Prostate gland (tissue), 2 donors: ENCODE measurements at places on chromosomes 4 and X. TPM values are rescaled to one million over a fixed set of nuclear protein-coding genes. Genes with fewer than 3 reads are reported as not detected.

DNA sequence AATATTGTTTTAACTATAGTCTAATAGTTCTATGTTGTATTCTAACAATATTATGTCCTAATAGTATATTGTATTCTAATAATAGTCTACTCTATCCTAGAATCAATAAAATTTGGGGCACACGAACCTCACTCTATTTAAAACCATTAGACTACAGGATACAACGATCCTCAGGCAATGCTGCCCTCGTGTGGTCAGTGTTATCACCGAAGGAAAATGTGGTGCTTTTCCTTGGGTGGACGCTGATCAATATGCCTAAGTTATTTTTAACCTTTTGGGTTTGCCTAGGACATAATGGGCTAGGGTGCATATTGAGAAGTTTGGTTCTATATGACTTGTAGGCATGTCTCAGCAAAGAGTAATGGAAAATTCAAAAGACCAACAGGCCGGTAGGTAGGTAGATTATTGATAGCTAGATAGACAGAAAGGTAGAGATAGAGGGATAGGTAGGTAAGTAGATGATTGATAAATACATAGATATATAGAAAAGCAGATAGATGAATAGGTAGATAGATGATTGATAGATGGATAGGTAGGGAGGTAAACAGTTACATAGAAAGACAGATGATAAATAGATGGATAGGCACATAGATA, 75.1 kb downstream of the PRKX start:
- peak; percentile 6 for DNase-seq

DNA sequence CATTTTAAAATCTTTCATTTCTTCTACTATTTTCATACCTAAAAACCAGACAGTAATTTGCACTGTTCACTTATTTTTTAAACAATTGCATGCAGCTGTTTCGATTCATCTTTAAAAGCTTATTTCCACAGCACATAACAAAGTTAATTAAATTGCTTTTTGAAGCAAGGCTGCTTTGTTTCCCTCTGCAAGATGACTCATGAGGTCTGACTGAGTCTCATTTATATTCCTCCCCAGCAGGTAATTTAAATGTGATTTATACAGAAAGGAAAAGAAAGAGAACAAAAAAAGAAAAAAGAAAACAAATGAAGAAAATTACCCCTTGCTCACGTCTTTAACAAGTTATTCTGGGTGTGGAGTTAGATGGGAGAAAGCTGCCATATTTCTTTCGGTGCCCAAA, 22.8 kb downstream of the VMA21 start:
- no peak for DNase-seq

- DNase-seq = no peak
These were observed 75.6 kb downstream of the CPE start for GRCh38 chr4:165454426-165454825.

The KLHL4 gene
- total RNA-seq = 0.23 TPM

The NMU gene
- total RNA-seq = 2.5 TPM

DNA sequence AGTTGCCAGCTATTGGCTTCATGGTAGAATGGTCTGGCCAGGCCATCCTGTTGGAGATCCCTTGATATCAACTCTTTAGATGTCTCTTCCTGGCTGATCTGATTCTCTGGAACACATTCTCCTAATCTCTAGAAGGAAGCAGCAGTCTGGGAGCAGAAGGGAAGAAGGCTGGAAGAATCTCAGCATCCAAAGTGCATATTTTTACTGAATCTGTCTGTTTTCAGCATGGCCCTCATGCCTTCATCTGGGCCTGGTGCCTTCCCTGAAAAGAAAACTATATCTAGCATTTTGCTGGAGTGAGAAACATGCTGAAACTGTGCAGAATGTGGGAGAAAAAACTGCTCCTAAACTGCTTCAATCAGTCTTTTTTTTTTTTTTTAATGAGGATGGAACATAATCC, 148.7 kb downstream of the REPS2 start:
- no peak for DNase-seq

GRCh38 chr4:74039315-74039763, 850 bp upstream of the CXCL3 start:
- no peak for DNase-seq

DNA sequence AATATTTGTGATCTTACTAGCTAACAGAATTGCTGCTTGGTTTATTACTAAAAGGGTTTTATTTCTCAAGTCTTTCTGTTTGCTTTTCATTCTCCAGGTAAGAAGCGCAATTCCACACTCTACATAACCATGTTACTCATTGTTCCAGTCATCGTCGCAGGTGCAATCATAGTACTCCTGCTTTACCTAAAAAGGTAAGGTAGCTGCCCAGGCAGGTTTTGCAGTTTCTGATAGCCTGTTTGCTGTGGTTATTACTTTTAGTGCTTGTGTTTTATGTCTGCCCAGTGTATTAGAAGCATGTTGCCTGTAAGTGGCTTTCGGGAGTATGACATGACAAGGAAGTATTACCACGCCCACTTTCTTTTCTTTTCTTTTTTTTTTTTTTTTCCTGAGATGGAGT, 46.4 kb downstream of the IL13RA1 start:
- peak; percentile 59 for DNase-seq

DNA sequence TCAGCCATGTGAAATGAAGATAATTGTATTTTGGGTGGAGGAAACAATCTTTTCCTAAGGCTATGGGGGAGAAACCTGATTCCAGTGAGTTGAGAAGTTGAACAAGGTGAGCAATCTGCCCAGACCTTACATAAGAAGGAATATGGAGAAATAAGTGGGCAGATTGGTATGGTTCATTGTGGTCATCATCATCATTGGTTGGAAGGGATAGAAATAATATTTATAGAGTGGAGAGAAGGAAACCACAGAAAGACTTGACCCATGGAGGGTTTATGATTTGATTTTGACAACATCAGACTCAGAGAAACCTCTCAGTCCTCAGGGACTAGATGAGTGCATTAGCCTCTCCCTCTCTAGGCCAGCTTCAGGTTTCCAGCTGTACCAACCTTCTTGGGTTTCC, 177.9 kb upstream of the NEIL3 start:
- DNase-seq = no peak

DNA sequence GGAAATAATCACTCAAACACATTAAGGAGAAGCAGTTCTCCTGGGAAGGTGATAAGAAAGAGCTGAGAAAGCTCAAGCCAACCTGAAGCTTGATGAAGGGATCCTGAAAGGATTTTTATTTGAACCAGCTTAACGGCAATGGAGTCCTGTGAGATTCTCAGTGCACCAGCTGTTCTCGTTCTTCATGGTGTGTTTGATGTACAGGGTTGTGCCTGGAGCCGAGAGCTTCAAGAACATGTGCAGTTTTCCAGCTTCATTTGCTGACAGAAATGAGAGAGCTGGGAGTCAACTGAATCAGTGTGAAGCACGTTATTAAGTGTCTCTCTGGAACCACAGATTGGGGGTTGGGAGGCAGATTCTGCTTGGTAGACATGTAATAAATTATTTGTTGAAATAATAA, 115.7 kb downstream of the ANKRD50 start:
- no peak for DNase-seq

DNA sequence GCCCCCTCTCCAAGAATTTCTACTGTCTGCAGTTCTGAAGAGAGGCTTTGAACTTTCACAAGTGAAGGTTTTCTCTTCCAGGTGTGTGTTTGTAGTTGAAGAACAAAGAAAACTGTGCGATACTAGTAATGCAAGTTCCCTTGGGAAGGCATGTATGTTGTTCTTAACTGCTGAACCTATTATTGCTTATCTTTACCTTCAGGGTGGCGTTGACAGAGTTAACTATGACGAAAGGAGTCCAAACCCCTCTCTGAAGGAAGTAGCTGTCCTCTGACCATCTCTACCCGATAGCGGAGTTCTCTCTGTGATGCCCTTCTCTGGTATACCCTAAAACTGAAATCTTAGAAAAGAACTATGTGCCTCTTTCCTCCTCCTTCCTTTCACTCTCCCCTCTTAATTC, 79.9 kb downstream of the TSPAN7 start:
- DNase-seq = no peak

DNA sequence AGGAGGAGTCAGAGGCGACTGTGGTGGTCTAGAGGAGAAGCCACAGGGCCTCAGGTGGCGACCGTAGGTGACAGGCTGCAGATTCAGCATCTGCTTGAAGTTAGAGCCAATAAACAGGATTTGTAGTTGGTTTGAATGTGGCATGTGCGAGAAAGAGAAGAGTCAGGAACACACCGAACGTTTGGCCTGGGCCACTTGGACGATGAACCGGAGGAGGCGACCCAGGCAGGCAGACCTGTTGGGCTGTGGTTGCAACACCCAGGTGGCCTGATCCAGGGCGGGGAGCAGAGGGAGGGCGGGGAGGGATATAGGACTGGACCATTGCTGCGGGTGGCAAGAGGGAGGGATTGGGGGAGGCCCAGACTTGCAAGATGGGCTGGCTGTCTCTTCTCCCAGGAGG, 10.0 kb upstream of the PSAPL1 start:
- no peak for DNase-seq

DNA sequence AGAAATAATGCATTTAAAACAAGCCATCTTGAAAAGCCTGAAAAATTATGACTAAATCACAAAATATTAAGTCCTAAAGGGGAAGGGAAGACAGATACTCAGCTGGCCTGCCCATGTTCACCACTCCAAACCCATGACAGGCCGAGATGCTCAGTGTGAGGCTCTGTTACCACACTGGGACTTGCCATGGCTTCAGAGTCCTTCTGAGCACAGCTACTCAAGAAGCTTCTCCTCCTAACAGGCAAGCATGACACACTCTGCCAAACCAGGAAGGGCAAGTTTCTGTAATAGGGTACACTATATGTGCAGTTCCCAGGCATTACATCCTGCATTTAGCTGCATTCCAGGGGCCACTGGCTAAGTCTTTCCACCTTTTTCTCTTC, 34.0 kb upstream of the CYBB start:
- no peak for DNase-seq

DNA sequence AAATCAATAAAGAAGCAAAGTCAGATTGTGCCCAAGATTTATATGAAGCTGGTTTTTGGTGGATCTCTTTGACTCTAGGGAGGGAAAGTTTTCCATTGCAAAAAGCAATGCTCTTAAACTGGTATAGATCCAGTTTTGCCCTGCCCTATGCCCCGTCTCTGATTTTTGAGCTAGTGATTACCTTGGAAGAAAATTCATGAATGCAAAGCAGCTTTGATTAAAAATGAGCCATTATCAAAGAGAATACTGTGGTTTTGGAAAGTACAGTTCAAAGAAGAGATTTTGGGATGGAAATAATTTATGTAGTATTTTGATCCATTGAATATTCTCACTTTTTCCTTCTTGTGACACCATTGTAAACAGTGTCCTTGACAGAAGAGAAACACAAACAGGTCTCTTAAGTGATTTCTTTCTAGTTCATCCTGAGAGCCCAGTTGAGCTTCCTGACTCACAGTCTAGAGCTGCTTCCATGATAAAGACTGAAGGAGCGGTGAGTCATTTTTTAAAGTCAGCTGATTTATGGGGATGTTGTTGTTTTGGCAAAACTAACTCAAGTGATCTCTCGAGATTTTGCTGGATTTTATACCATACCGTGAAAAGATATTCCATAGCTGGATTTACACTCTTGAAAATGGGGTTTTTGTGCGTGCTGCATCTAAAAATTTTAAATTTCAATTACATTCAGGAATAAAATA, 76.7 kb downstream of the AFF1 start:
- DNase-seq = no peak

The SHISA3 gene
- total RNA-seq = 0.36 TPM

DNA sequence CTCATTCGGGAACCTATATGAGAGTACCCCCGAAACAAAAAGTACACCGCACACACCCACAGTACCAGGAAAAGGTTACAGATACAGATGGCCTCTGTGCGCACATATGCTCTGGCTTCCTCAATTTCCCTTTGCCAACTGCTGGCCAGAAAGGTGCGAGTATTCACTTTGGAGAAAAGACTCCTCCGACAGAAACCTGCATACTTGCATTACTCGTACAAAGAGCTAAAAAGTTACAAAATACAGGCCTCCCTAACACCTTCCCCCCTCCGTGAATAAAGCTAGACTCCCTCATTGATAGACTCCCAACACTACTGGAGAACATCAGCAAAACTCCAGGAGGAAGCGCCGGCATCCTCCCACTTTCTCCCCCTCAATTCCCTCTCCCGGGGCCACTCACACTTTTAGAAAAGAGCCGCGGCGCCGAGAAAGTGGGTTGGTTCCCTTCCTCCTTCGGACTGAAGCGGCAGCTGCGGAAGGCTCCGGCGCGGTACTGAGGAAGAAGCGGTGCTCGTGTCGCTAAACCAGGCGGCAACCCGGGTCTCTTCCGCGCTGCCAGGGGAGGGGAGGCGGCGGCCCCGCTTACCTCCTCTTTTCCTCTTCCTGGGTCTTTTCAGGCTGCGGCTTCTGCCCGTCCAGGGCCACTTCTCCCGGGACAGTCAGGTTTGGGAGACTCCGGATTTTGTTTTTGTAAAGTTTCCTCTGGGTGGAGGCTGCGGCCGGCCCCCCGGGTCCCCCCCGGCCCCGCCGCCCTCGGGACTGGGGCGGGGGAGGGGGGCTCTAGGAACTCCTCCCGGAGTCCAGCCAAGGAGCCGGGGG, 1.1 kb downstream of the FBXW7 start:
- DNase-seq = no peak
